Tibial nerve (tissue), 4 donors: ENCODE measurements at places on chromosomes 3 and 15. TPM values are rescaled to one million over a fixed set of nuclear protein-coding genes. Genes with fewer than 3 reads are reported as not detected.

Gene OR4M2
- total RNA-seq: not detected

Gene LSAMP
- 4.5 TPM for total RNA-seq

Gene ACSBG1
- total RNA-seq: under 0.01 TPM

Gene TMEM207
- not detected for total RNA-seq

GRCh38 chr3:109640146-109640652 lies 302.9 kb upstream of the DPPA4 start:
- no peaks in the 10 kb centered on the region for H3K4me1 ChIP-seq
- H3K27me3 ChIP-seq: no peaks in the 10 kb centered on the region
- H3K36me3 ChIP-seq: no peaks in the 10 kb centered on the region
